T-cell (primary cell): ENCODE measurements at places on chromosomes 6 and 20.

DNA sequence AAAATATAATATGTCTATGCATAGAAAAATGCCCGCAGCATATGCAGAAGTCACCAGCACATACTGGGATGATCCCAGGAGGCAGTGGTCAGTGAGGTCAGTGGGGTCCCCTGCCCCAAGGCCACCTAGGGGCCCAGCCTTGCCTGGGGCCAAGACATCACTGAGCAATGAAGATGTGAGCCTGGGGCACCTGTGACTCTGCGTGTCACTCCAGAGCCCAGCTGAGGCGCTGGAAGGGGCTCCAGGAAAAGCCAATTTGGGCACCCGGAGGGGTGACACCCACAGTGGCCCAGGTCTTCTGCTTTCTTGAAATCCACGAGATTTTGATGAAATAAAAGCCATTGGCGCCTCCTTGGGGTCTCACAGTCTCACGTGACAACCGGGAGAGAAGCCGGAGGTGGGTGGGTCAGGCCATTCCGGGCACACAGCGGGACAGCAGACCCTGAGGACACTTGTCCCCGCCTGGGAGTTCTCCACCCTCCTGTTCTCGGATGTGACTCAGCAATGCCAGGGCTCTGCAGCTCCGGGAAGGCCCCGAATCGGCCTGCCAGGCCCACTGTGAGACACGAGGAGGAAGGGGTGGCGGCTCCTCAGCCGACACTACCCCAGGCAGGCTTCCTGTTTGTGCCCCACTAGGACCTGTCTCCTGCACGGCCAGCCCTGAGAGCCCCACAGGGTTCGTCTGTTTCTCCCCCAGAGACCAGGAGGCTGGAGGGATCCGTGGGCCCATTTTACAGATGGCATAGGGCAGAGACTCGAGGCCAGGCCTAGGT is 24.4 kb upstream of the SLCO4A1 start:
- DNase-seq: peak; percentile 34

- DNase-seq: no peak
Observed at GRCh38 chr6:166558156-166559005, 28.1 kb downstream of the RAMACL start.

GRCh38 chr6:62265906-62266525 is 20.0 kb downstream of the KHDRBS2 start:
- no peak for DNase-seq

GRCh38 chr6:119649531-119649930 is 300.0 kb upstream of the MAN1A1 start:
- no peak for DNase-seq

DNA sequence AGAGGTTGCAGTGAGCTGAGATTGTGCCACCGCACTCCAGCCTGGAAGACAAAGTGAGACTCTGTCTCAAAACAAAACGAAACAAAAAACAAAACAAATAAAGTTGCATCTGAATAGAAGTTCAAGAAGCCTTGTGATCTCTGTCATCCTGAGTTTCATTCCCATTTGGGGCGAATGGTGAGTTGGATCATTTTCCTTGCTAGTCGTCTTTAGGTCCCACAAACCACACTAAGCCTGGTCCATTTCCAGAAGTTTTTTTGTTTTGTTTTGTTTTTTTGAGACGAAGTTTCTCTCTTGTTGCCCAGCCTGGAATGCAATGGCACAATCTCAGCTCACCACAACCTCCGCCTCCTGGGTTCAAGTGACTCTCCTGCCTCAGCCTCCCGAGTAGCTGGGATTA is 33.8 kb downstream of the ZNF217 start:
- no peak for DNase-seq

- no peak for DNase-seq
Observed at GRCh38 chr6:114144887-114145851, 174.2 kb upstream of the HDAC2 start.

GRCh38 chr6:38143191-38144150 is 323.9 kb downstream of the ZFAND3 start:
- DNase-seq: no peak

DNA sequence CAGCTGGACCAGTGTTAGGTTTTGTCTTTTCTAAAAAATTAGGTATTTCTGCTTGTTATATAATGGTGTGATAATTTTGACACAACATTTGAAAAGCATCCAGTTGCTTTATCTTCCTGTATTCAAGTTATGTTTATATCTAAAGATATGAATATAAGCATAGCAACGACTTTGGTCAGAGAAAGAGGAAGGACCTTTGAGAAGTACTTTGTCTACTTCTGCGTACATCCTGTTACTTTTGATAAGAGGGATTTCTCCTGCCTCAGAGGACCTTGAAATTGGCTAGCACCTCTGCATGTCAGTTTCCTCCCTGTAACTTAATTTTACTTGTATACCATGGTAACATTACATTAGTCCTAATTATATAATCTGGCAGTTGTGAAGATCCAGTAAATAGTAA is 24.8 kb downstream of the PHF20 start:
- DNase-seq: peak; percentile 14

DNA sequence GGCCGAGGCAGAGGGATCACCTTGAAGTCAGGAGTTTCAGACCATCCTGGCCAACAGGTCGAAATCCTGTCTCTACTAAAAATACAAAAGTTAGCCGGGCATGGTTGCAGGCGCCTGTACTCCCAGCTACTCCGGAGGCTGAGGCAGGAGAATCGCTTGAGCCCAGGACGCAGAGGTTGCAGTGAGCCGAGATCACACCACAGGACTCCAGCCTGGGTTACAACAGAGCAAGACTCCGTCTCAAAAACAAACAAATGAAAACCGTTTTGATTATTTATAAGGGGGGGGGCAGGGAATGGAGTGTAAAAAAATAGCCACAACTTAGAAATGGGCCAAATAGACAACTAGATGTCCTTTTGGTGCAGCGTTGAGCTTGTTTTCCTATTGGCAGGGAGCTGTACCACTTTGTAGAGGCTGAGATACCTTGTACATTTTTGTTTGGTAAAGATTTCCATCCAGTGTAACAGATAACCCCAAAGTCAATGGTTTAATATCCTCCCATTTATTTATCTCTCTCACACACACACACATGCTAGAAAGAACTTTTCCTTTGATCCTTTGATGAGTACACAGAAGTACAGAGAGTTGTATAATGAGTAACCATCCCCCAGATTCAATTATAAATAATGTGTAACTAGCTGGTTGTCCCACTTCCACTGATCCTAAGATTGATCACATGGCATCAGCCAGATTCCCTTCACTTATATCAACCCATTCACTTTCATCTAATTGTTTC is 477.5 kb downstream of the PRKN start:
- DNase-seq: no peak

DNA sequence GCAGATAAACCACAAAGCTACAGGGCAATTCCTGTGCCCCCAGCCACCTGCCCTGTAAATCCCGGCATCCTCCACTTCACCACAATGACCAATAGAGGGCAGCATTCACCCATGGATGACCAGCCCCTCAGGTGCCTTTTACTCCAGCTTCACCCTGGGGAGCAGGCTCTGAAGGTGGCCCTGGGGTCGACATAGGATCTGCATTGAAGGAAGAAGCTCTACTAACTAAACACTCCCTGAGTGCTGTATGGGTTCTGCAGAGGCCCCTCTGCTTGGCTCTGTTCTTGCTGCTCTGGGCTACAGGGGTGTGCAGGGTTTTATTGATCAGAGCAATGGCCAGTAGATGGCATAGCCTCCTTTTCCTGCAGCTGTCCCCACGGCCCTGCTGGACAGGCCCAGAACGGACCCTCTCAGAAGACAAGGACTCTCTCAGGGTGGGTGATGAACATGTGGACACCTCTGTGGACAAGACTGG is 20.3 kb downstream of the CST4 start:
- DNase-seq: peak; percentile 8

GRCh38 chr20:49219091-49219923 is at the start of gene DDX27:
Gene DDX27 (plus strand): TSS chr20:49219416. CDS start chr20:49219449, 33 bp downstream.
- DNase-seq: peak; percentile 91
